ENCODE measurements at places on chromosomes 4 and X. TPM values are rescaled to one million over a fixed set of nuclear protein-coding genes. Genes with fewer than 3 reads are reported as not detected.

GRCh38 chr4:67892905-67893304, 9.1 kb upstream of the TMPRSS11D start:
- no peak for DNase-seq

- no peak for DNase-seq
These were observed 6.0 kb downstream of the SORBS2 start for GRCh38 chr4:185805979-185806378.

DNA sequence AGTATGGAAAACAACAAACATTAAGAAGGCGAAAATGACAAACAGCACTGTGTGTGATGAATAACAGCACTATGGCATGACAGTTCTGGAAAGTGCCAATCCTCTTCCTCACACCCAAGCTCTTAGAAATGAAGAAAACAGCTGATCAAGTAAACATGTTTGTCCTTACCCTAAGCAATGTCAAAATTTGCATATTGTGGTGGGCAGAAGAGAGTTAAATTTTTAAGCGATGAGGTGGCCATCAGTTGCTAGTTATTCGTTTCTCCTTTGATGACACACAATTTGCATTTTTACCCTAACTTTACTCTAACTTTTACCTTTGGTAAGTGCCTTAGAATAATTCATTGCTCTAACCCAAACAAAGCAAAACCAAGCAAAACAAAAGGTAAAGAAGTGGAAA, 8.8 kb downstream of the PROM1 start:
- no peak for DNase-seq

Gene SLC7A11
- 126 TPM for total RNA-seq

DNA sequence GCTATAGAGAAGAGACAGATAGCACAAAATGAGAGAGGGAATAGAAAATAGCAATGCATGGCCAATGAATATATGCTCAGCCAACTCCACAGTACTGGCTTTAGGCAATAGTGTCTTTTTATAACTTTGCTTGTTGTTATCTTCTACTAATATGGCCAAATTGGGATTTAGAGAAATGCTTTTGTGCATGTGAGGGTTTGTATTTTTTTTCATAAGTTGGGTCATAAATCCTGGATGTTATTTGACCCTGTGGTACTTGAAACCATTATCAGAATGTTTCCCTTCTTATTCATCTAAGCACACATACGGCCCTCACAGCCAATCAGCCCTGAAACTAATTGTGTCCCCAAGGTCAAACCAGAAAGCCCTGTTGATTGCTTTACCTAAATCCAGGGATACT, 35.2 kb upstream of the LPAR4 start:
- no peak for DNase-seq

Gene POLN
- total RNA-seq, result 1.6 TPM

GRCh38 chr4:106367072-106367471, 1.5 kb downstream of the GIMD1 start:
- no peak for DNase-seq

GRCh38 chr4:134862116-134862515, 660.5 kb upstream of the PABPC4L start:
- peak; percentile 0 for DNase-seq

GRCh38 chrX:8042304-8042703, 115.1 kb upstream of the PNPLA4 start:
- DNase-seq, result peak; percentile 53

Gene YIPF7
- total RNA-seq, result not detected

DNA sequence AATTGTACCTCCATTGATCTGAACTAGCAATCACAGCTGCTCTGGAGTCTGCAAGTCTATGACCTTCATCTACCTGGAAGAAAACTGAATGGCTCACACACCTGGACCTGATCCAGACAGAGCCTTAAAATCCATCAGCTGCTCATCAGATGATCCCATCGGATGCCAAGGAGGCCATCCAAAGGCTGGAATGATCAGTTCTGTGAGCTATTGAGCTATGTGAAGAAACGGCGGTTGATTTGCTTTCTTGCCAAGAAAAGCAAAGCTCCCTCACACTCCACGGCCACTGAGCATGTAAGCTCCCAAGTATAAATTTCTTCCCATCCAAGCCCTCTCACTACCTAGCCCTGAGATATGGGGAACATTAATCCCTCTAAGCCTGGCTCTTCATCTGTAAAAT, 63.1 kb downstream of the RELL1 start:
- DNase-seq, result no peak

DNA sequence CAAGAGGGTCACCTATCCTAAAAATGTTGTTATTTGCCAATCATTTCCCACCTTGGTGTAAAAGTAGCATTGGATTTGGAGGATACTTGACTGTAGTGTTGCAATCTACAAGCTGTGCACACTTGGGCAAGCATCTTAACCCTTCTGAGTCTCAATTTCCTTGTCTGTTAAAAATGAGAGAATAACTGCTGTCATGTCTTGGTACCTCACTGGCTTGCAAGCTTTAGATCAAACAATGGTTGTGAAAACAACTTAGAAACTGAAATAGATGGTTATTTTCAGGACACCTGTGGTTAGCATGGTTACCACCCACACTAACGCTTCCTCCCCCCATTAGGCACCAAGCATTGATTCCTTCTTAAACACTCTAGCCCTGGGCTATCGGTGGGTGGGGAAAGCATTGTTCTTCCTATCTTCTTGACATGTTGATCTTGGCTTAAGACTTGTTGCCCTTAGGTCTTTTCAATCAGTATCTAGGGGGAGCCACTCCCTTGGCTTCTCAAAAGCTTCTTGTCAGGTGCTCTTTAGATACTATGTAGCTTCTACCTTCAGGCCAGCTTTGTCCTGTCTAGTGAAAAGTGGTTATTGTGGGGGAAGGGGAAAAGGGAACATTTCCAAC, 10.6 kb upstream of the AMOT start:
- DNase-seq, result no peak

DNA sequence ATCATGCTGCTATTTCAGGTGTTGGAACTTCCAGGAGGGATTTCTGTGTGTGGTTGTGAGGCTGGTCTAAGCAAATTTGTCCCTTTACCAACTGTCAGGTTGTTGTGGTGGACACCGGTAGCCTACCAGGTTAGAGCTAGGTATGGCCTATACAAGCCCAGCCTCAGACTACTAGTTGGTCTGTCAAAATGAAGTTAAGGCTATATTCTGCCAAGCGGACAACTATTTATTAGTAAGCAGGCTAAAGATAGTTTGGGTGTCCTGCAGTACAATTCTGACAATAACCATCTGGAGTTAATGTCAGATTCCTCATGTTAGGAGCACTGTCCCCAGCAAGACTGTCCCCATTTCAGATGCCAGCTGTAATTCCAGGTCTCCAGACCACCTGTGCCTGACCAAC, 13.9 kb upstream of the ENPP6 start:
- no peak for DNase-seq

Gene DOK7
- total RNA-seq, result 1.0 TPM
